ENCODE measurements at places on chromosomes 3 and 15.

GRCh38 chr3:79329154-79329553 lies 438.6 kb downstream of the ROBO1 start:
- DNase-seq = no peak

- DNase-seq = no peak
These were observed 21.6 kb upstream of the TIGIT start for GRCh38 chr3:114272271-114272670.

- no peak for DNase-seq
These were observed 97.1 kb upstream of the MYZAP start for GRCh38 chr15:57494581-57494980.

DNA sequence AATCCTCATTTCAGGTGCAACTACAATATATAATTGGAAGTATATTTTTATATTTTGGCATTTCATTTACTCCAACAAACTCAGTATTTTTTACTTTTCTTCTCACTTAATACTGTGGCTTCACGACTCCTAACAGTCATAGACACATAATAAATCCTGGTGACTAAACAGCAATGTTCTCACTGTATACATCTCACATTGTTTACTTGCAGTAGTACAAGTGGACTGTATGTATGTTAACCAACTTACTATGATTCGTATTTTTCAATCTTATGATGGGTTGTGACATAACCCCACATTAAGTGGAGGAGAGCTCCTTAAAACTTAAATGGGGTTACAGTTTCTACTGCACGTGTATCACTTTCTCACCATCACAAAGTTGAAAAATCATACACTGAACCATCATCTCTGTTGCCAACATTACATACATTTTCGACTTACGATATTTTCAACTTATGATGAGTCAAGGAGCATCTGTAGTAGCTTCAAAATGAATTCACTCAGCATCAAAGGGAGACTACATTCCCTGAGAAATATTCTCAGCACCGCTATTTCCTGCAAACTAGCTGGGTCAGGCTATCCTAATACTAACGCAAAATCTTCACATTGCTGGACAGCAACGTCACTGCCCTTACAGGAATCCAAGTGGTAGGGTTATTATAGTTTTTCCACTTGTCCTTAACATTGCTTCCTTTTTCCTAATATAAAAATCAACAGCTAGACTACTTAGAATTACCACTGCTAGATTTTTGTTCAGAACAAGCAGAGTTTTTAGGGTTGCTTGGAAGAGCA lies 7.3 kb downstream of the ADAM10 start:
- DNase-seq = no peak

GRCh38 chr3:160373655-160374054 lies 25.4 kb downstream of the IFT80 start:
- no peak for DNase-seq

GRCh38 chr3:109963831-109964230 lies 626.5 kb upstream of the DPPA4 start:
- DNase-seq = peak; percentile 5

- DNase-seq = no peak
These were observed 246.0 kb downstream of the WNT5A start for GRCh38 chr3:55241098-55241497.

DNA sequence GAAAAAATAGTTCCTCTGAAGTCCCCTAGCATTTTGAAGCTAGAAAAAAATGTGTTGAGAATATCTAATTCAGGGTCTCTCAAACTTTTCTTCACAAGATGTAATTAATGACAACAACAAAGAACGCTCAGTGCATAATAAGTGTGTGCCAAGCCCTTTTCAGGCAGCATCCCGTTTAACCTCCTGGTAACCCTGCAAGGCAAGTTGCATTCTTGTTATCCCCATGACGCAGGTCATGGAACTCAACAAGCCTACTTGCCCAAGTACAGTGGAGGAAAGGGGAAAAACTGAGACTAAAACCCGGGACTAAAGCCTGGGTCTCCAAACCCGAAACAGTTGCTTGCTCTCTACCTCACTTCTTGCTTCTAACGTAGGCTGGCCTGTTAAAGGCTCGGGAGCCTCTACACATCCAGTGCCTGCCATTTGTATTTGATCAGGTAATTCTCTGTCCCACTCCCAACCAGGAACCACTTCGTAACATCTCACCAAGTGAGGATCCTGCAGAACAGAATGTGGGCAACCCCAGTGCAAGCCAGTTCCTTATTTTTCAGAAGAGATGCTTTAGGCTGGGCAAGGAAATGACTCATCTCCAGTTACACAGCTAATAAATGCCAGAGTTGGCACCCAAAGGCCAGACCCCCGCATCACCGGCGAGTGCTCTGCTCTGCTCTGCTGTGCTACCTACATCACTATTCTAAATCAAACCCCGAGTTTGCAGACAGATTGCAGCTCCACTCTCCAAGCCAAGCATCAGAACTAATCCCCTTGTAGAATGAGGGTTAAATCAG lies 28.3 kb downstream of the LMCD1 start:
- peak; percentile 11 for DNase-seq

DNA sequence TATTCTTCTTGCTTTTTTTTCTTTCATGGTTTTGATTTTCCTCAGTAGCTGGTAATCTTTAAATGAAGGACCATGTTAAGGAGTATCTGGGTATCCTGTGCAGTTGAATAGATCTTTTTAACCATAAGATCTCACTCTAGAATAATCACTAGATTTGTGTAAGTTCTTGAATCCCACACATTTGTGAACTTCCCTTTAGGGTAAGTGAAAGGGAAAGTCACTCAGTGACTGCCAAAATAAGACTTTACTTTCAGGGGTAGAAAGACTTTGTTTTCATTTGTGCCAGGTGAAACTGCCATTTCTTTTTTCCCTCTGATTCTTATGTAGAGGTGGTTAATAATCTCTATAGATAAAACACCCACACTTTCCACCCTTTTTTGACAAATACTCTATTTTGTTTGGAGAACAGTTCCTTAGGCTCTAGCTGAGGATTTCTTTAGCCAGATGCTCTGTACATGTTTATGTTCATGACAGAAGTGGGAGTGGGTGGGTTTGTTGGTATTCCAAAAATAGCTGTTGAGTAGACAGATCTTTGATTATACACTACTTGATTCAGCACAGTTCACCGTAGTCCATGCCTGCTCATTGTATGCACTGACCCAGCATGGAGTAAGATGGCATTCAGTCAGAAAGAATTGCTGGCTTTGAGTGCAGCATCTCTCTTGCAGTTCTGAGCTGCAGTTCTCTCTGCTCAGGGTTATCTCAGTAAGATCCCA lies 28.5 kb downstream of the LRRC49 start:
- DNase-seq = no peak

- no peak for DNase-seq
These were observed 57.4 kb downstream of the MRPS25 start for GRCh38 chr3:15007681-15008141.

GRCh38 chr3:89414270-89414669 lies 306.8 kb downstream of the EPHA3 start:
- DNase-seq = no peak

DNA sequence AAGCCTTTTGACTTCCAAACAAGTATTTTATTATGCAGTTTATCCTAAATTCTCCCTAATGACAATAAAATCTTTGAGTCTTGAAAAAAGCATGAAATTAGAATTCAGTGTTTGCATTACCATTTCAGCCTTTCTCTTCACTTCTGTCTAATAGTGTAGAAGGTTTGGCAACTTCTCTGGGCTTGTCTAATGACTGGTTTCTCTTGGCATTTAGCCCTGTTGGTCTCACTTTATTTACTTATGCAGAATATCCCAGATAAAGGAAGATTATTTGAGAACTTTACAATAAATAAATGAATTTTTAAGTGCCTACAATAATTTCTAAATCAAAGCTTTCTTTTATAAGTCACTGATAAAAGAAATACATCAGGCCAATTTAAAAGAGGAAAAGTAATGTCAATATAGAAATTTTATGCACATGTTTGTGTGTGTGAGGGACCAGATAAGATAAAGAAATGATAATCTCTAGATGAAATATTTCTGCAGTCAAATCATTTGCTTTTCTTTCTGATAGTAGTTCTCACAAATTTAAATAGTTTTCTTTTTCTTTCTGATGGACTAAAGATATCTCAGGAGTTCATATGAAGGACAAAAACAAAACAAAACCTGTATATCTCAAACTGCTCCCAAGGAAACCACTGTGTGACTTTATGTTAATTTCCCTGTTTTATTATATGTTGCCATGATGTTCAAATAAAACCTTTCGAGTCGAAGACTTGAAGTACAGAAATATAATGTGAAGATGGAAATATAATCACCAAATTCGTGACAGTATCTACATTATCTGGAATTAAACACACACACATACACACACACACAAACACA lies 533.1 kb upstream of the CBLB start:
- no peak for DNase-seq

DNA sequence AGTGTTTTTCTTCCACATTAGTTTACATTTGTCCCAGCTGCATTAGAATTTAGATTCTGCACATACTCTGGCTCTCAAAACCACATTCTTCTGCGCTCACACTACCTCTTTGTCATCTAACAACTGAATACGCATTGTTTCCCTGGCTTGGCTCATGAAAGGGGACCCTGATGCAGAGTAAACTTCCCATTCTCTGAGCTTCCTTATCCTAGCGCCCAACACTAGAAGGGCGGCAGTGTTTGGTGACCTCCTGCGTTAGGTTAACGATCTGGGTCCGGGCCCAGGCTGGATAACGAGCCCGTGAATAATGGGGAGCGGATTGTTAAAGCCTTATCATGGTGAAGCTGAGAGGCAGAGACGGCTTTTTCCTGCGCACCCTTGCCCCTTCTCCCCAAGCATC lies 63.9 kb downstream of the ETV5 start:
- no peak for DNase-seq

DNA sequence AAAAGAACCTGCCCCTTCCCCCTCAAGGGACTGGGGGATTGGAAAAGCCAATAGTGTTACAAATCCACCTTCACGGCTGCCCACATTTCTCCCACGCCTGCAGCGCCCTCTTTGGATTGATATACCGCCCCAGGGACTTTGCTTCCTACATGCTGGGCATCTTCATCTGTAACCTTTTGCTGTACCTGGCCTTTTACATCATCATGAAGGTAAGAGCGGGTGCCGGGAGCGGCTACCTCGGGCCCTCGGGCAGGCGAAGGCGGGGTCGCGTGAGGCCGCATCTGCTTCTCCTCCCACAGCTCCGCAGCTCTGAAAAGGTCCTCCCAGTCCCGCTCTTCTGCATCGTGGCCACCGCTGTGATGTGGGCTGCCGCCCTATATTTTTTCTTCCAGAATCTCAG lies 73.1 kb downstream of the USF3 start:
- DNase-seq = no peak

DNA sequence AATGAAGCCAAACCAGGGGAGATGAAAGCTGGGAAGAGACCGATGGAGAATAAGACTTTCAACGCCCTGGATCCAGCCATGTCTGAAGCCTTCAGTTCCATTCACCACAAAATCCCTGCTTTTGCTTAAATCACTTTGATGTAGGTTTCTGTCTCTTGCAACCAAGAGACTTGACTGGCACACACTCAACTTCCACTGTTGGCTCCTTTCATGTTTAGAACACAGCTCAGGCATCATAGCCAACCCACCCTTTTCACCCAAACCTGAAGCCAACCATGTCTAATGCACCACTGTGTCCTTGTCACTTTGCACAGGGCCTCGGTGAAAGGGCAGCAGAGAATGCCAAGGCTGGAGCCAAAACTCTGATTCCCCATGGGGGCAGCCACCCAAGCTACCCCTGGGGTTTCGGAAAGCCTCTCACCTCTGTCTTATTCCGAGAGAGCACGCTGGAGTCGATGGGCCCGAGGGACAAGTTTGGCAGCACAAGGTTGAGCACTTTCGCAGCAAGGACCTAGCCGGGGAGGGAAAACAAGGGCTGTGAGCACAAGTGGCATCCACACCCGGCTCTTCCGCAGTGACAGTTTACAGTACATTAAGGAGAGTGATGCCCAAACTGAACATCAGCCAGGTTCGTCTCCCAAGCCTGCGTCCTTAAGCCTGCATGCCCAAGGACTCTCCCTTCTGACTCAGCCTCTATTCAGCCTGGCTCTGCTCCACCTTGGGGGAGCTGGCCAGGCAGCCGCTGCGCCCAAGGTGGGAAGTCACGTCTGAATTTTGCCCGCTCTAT lies 37.6 kb downstream of the ABTB1 start:
- DNase-seq = no peak

- no peak for DNase-seq
These were observed 300.0 kb upstream of the CTNNB1 start for GRCh38 chr3:40899286-40899712.

- DNase-seq = no peak
These were observed 58.2 kb downstream of the ZNF445 start for GRCh38 chr3:44419116-44419922.

- no peak for DNase-seq
These were observed 4.6 kb downstream of the EFCC1 start for GRCh38 chr3:129005526-129006303.
